Cerebellum (tissue), 4 donors: ENCODE measurements at places on chromosomes 5 and 9. TPM values are rescaled to one million over a fixed set of nuclear protein-coding genes. Genes with fewer than 3 reads are reported as not detected.
A peak's percentile ranks its signal among the peaks of the same experiment; 100 is the strongest.

DNA sequence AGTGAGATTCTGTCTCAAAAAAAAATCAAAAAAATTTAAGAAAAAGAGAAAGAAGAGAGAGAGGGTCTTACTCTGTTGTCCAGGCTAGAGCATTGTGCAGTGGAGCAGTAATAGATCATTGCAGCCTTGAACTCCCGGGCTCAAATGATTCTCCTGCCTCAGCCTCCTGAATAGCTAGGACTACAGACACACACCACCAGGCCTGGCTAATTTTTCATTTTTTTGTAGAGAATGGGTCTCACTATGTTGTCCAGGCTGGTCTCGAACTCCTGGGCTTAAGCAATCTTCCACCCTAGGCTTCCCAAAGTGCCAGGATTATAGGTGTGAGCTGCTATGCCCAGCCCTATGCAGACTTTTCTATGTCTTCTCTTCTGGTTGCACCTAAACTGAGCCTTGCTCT, 25.0 kb downstream of the RRAGA start:
- DNase-seq: no peak

GRCh38 chr5:109506556-109506955, 96.8 kb upstream of the PJA2 start:
- no peak for DNase-seq

GRCh38 chr5:143398053-143398355, 5.5 kb downstream of the NR3C1 start:
- no peak for DNase-seq

DNA sequence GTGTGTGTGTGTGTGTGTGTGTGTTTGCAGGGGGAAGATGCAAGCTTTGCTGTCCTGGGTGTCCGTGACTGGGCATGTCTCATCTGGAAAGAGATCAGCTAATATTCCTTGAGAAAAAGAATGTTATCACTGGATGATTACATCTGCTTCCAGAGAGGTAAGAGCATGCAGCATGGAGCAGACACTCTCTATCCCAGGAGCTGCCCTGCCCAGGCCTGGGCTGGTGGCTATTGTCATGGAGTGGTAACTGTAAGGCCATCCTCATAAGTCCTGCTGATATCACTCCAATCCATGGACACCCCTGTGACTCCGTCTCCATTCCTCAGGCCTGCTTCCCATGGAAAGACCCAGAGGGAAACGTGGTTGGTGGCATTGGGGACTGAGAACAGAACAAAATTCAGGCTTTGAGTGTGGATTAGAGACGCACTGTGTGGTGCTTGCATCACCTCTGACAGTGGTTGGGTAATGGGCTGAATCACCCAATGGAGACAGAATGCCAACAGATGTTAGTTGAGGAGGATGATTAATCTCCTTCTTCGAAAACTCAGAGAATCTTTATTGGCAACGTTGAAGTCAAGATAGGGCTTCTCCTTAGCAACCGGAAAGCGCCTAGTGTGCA, 52.0 kb upstream of the KCNIP1 start:
- DNase-seq: no peak

DNA sequence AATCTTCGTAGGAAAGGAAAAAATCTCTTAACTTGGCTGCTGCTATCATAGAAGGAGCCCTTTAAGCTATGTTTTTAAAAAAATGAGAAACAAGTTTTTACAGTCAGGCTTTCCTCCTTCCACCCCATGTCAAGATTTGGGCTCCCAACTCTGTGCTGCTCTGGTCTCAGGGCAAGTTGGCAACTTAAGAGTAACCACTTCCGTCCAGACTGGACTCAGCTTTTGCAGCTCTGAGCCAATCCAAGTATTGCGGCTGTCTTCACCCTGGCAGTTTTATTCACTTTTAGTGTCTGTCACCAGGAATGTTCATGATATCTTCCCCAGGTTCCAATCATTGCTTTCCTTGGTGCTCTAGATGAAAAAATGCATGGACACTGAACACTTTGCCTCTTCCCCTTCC, 115.9 kb upstream of the GAS1 start:
- DNase-seq: no peak

- peak; percentile 34 for DNase-seq
Observed at GRCh38 chr5:140875085-140876065, at the start of gene PCDHA12. TSS of gene PCDHA12 (plus strand) at chr5:140875308. CDS start at chr5:140875473, 165 bp downstream.

- no peak for DNase-seq
Observed at GRCh38 chr5:180499684-180500083, 5.5 kb downstream of the CNOT6 start.

GALT gene
- total RNA-seq: 59.7 TPM

PAEP gene
- total RNA-seq: not detected

GRCh38 chr9:32403567-32404260, 19.3 kb downstream of the ACO1 start:
- no peak for DNase-seq

S1PR3 gene
- total RNA-seq: 13.2 TPM

DNA sequence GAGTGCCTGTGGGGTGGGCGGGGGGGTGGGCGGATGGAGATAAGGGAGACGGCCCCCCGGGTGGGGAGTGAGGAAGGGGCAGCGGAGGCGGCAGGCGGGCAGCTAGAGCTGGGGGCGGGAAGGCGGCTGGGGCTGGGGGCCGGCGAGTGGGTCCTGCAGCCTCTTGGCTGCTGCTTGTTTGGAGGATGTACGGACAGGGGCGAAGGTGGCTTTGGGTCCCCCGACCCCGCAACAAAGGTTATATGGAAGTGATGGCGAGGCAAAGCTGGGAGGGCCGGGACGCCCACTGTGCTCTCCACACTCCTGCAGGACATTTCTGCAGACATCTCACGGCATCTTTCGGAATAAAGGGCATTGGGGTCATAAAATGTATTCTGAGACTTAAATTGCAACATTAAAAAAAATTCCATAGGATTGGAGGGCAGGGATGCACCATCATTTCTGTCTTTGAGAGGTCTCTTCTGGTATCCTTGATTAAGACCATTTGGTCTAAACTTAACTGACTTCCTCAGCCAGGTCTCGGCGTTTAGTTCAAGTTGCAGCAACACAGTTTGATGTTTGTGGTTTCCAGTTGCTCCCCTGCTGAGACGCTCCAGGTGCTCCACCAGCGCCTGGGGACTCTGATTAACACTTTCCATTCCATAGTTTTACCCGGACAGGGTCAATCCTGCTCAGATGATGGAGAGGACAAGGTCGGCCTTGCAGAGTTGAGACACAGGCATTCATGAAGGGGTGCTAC, 101.6 kb upstream of the SSBP2 start:
- DNase-seq: no peak

DNA sequence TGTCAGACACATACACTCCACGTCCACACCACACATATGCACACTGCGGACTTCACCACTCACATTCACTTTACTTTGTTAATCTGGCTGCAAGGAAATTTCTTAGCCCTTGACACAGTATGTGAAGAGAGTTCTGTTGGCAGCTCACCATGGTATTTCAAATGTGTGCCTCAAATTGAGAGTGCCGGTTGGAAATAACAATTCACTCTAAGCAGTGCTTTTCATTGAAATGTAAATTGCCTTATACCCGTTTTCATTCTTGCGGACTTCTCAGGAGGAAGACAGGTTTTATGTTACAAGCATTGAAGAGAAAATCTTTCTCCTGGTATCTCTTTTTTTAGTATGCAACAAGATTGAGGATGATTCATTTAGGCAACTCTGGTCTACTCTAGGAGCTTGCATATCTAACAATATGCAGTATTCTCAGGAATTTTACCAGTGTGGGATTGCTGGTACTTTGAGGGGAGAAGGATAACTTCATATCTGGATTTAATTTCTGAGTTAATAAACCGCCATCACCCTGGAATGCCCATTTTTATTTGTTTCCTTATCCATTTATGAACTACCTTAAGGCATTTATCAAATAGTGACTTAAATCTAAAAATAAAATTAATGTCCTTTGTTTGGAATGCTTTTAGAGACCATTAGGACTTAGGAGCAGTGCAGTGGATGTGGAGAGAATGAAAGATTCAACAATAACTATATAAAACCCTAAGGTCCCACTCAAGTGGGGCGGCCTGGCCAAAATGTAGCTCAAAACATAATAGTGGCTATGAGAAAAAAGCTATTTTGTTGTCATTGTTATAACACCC, 87.0 kb downstream of the IQGAP2 start:
- DNase-seq: no peak

TRMO gene
- 17.0 TPM for total RNA-seq

DNA sequence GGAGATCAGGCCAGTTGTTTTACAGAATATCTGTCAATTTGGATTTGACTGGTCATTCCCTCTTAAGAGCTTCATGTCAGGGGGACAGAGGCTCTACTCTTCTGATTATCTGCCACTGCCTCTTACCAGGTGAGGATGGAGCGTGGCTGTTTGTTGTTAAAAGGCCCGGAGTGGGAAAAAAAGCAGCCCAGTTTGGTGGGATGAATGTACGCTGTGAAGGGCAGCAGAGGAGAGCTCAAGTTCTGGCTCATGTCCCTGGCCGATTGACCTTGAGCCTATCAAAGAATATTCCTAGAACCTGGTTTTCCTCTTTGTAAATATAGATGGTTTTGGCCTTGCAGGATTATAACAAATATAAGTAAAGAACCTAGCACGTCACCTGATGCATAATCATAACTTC, 16.3 kb upstream of the SHB start:
- DNase-seq: no peak

- DNase-seq: no peak
Observed at GRCh38 chr5:33850100-33850594, 41.6 kb downstream of the ADAMTS12 start.

DNA sequence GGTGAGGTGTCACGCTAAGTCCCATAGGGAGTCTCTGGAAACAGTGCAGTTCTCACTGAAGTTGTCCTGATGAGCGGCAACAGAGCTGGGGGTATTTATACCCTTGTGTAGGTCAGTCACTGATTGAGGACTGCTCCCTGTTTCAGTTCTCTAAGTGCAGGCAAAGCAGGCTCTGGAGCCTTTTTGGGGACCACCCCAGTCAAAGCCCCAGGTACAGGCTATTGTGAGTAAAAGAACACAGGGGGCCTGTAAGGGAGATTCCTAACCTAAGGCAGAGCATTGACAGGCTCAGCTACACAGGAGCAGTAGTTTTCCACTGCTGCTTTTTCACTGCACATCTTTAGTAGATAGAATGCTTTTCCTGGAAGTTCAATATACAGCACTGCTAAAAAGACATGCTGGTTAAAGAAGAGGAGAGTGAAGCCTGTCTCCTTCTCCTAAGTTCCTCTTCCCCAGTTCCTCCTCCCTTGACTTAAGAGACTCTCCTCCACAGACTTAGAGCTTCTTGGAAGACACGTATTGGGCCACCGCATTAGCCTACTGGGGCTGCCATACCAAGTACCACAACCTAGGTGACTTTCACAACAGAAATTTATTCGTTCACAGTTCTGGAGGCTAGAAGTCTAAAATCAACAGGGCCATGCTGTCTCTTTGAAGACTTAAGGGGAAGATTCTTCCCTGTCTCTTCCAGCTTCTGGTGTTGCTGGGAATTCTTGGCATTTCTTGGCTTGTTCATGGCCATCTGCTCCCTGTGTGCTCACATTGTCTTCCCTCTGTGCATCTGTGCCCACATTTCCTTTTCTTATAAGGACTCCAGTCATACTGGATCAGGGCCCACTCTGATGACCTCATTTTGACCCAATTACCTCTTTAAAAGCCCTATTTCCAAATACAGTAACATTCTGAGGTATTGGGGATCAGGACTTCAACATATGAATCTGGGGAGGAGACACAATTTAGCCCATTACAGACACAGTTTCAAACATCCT, 221.0 kb downstream of the ESM1 start:
- no peak for DNase-seq

CCDC192 gene
- total RNA-seq: not detected

- no peak for DNase-seq
Observed at GRCh38 chr9:97406620-97407177, 5.2 kb upstream of the TDRD7 start.

DNA sequence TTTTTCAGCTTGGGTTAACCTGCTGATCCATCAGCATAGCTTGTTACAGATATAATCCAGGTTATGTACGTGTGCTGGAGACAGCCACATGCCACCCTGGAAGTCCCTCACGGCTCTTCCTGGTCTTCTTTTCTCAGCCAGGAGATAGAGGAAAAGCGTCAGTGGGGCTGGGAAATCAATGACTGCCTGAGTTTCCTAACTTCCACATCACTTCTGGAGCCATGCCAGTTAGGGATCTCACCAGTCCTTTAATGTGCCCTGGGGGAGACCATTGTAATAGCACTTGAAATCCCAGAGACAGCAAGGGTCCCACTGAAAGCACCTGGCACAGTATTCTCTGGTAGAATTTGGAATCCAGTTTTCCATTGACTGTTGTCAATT, 29.2 kb downstream of the ANXA2R start:
- DNase-seq: no peak

TXNDC8 gene
- not detected for total RNA-seq

SERF1A gene
- 23.0 TPM for total RNA-seq

DNA sequence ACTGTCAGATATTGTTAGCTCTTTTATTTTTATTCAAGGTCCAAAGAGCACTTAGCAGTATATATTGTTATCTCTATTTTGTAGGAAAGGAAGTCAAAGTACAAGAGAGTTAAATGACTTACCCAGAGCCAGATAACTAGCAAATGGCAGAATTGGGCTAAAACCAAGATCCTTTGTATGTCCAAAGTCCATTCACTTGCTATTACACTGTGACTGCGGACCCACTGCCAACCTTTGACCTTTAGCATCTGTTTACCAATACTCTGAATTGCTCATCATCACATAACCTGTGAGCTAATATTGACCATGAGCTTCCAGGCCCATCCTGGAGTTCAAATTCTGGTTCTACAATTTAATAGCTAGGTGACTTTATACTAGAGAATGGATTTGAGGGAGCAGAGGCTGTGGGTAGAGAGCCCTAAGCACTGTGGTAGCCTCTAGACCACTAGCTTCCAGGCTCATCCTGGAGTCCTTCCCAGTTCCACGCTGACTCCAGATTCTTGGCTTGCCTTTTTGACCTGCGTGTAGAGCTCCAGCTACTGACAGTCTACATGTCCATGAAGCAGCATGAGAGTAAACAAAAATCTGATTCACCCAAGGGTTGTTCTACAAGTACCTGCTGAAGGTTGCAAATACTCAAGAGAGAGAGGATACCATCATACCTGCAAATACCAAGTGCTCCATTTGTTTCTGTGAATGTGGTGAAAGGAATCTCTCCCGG, 424.0 kb downstream of the SH3GL2 start:
- no peak for DNase-seq

GRCh38 chr9:129380961-129381401, 202.9 kb upstream of the IER5L start:
- no peak for DNase-seq

DNA sequence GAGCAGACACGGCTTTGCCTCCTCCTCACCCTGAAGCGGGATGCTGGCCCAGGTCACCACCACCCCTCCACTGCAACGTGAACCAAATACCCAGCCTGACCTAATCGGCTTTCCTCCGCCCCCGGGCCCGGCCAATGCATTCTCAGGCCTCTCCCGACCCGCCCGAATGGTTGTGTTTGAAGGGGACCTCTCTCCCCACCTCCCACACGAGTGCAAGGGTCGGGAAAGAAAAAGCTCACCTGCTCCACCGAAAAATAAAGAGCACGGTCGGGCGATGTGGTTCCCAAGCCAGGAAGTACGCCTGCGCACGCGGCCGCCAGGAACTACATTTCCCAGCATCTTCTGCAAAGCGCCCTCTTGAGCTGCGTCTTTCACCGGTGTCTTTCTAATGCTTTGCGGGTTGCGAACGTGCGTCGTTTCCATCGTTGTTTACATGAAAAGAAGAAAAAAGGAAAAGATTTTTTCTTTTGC, at the start of gene ZNF883:
Gene ZNF883, minus strand, starts transcription at position 282 of the 471 bp plus-strand sequence.
- DNase-seq: peak; percentile 64
